Upper lobe of right lung (tissue), 1 donor: ENCODE measurements at places on chromosomes 1 and 21. TPM values are rescaled to one million over a fixed set of nuclear protein-coding genes. Genes with fewer than 3 reads are reported as not detected.
A peak's percentile ranks its signal among the peaks of the same experiment; 100 is the strongest.

DNA sequence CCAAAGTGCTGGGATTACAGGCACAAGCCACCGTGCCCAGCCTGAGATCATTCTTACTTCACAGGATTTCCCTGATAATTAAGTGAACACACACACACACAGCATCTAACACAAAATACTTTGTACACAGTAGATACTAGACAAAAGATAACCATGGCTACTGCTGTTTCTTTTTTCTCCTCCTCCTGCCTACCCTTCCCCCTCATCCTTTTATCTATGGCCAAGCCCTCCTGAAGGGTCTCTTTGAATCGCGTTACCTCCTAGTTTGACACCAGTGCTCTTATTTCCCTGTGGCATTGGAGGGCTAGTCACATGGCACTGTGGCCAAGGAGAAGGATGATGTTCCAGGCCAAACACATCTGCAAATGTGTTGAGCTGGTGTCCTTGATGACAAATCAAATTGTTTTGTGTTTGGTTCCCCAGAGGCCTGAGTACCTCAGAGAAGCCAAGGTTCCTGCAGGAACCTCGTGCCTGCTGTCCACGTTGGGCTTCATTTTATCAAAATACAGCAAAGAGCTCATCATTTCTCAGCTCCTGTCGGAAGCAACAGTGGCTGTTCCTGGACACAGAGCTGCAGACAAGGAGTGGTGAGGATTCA lies 20.6 kb downstream of the NDUFS5 start:
- DNase-seq = peak; percentile 6

DNA sequence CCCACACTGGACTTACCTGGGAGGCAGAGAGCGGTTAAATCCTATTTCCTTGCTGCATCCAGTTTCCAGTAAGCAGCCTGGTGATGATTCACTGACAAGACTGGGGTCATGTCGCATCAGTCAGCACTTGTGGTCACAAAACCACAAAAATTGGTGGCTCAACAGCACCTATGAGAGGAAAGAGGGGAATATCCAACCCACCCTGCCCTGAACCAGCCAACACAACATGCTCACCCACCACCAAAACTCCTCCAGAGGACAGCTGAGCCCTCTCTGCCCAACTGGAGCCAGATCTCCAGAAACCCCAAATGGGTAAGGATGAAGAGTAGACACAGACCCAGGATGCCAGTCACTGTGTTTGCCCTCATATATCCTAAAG lies 64.0 kb downstream of the CD46 start:
- no peak for DNase-seq

GRCh38 chr21:42558846-42559245 lies 45.2 kb downstream of the SLC37A1 start:
- DNase-seq = peak; percentile 6

- DNase-seq = no peak
These were observed 150.0 kb downstream of the TPR start for GRCh38 chr1:186225096-186225495.

GRCh38 chr21:45035477-45035848 lies 38.9 kb upstream of the ADARB1 start:
- no peak for DNase-seq

DNA sequence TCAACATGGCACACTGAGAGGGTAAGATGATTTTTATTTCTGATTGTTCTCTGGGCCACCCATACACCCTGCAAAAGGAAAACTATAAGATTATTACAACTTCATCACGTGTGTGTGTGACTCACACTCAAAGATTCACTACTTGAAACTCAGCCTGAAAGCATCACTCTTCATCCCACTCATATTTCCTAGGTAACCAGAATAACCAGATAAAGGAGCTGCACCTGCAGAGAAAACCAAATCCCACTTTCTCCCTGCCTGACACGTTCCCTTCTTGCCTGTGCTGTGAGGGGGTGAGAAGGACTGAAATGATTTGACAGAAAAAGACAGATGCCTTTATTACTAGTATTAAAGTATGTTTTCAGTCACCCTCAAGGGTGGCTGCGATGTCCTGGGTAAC lies 131.6 kb downstream of the TGFBR3 start:
- no peak for DNase-seq

DNA sequence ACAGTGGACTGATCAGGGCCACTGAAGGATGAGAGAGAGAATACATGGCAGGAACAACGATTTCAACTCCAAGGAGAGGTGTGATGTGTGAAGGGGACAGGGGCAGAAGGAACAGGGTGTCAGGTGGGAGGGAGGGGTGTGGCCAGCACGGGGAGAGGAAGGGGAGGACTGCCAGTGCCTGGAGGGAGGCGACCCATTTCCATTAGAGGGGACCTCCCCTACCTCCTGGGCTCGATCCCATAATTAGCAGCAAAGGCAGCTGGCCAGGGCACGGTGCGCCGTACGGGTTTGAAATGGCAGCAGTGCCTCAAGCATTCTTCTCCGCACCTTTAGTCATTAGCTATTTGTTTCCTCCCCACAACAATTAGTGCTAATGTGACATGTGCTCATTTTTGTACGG lies 22.7 kb downstream of the CRYAA start:
- peak; percentile 53 for DNase-seq

DNA sequence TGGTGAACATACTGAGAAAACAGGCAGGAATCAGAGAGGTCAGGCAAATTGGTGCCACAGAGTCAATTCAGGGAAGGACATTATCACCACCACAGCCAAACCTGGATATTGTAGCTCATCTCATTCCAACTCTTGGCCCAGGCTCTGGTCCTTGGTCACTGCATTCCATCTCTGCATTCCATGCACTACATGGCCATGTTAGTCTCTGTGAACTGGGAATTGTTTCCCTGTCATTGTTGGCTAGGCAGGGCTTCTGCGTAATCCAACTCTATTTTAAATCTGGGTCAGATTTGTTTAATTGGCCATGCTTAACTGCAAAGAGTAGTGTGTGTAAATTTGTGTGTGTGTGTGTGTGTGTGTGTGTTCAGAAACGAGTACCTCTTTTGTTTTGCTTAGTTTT lies 837.6 kb upstream of the ADAMTS5 start:
- no peak for DNase-seq

GRCh38 chr1:229156872-229157271 lies 114.0 kb upstream of the RAB4A start:
- DNase-seq = no peak

DNA sequence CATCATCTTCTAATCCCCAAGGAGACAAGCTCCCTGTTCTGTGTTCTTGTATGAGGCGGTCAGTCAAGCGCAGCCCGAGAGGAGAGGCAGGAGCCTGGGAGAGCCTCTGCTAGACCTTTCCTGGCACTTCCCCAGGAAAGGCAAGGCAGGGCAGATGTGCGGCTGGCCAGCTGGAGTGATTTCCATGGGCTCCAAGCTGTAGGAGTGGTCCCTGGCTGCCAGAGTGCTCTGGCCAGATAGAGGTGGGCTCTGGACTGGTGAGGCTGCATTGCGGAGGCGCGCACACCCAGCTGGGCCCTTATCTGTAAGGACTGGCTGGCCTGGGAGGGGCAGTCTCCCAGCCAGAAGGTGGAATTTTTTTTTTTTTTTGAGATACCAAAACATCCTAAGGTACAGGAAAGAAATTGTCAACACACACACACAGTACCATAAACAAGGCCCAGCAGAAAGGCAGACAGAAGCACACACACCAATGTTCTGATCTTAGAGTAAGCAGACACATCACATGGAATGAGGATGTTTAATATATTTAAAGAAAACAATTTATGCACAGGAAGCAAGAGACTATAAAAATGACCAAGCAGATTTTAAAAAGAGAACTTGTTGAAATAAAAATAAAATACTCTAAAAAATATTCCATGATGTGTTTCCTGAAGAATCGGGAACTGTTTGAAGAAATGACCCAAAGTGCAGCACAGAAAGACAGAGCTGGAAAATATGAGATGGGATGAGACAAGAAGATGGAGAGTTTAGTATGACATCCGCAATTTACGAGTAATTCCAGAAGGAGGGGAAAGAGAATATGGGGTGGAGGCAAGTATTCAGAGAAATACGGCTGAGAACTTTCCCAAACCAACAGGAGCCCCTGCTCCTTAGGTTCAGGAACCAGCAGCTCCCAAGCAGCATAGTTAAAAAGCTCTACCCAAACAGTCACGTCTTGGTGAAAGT lies 13.4 kb downstream of the IBA57 start:
- DNase-seq = peak; percentile 66

- no peak for DNase-seq
These were observed 99.5 kb downstream of the EDEM3 start for GRCh38 chr1:184655185-184655584.

GRCh38 chr1:39657402-39657801 lies 14.5 kb downstream of the NT5C1A start:
- no peak for DNase-seq

DNA sequence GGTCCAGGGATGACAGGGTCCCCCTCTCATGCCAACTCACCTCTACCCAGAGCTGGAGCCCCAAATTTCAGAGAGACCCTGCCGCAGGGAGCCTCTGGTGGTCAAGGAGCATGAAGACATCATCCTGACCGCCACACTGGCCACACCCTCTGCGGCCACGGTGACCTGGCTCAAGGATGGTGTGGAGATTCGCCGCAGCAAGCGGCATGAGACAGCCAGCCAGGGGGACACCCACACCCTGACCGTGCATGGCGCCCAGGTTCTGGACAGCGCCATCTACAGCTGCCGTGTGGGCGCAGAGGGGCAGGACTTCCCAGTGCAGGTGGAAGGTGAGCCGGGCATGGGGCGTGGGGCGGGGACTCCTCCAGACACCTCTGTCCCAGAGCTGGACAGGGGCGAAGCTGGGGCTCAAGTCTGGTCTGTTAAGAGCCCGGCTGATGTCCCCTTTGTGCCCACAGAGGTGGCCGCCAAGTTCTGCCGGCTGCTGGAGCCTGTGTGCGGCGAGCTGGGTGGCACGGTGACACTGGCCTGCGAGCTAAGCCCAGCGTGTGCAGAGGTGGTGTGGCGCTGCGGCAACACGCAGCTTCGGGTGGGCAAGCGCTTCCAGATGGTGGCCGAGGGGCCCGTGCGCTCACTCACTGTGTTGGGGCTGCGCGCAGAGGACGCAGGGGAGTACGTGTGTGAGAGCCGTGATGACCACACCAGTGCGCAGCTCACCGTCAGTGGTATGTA lies 66.0 kb downstream of the OBSCN start:
- peak; percentile 61 for DNase-seq

DNA sequence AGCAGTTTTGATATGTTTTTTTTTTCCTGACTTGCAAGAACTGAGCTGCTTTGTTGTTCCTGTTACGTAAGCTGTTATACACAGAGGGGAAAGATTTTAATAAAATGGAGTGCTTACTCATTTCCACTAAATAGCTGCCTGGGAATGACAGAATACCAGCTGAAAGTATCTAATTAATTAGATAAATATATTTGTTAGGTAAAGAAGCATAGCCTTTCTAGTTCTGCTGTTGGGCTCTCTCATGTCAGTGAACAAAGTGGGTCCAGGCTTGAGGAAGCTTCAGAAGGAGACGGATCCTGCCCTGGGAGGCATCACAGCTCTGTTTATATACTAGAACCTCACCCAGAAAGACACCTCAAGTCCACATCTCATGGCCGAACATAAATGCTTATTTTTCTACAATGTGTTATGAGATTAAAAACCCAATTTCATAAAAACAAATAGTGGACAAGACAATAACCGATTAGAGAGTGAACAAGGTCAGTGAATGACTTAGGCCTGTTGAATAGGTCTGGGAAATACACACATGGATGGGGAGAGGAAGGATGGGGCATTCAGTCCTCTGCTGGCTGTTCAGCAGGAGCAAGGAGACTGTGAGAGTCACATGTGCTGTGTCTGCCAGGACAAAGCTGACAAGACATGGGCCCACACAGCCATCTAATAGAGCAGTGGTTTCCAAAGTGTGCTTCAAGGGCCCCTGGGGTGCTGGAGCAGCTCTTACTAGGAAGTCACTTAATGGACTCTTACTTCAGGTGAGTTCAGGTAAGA lies 20.6 kb downstream of the TRAF5 start:
- DNase-seq = no peak

The RAB3B gene
- total RNA-seq = not detected

The CLCNKB gene
- total RNA-seq = 0.35 TPM

The COL18A1 gene
- 60.4 TPM for total RNA-seq

The KCNAB2 gene
- total RNA-seq = 60.4 TPM

The ANKRD34A gene
- 0.69 TPM for total RNA-seq

The TSPAN1 gene
- total RNA-seq = 6.9 TPM

The CSMD2 gene
- total RNA-seq = 0.67 TPM
